ENCODE measurements at places on chromosomes 4 and X. TPM values are rescaled to one million over a fixed set of nuclear protein-coding genes. Genes with fewer than 3 reads are reported as not detected.

DNA sequence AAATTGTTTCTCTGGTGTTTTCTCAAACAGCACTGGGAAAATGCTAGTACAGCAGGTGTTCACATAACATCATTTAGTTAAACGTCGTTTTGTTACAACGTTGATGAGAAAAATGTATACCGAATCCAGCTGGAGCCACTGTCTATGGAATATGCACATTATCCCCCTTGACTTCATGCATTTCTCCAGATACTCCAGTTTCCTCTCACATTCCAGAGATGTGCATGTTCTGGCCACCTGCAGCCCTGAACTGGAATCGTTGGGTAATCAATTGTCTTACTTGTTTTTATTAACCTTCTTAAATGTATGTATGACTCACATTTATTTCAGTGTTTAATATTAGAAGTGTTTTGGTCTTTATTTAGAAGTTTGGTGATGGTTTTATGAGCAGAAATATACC is 18.4 kb upstream of the ODAM start:
- no peak for DNase-seq

GRCh38 chrX:23776363-23776762 is 6.6 kb upstream of the SAT1 start:
- no peak for DNase-seq

GRCh38 chr4:152236519-152237056 is 299.3 kb downstream of the FBXW7 start:
- no peak for DNase-seq

Gene ZNF157
- 0.49 TPM for total RNA-seq

- DNase-seq = no peak
These were observed 444.2 kb downstream of the GRIA2 start for GRCh38 chr4:157664726-157665125.

DNA sequence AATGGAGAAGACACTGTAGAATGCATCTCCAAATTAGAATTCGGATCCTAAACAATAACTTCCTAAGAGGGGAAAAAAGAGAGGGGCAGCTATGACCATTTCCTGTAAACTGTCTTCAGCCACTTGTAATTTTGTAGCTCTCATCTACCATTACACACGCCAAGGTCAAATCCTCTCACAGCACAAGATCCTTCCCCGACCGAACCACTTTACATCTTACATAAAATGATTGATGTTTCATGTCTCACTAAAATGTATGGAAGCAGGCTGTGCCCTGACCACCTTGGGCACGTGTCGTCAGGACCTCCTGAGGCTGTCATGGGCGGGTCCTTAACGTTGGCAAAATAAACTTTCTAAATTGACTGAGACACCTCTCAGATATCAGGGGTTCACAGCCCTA is 24.1 kb upstream of the PBDC1 start:
- DNase-seq = peak; percentile 7

Gene CT47C1
- not detected for total RNA-seq

Gene FGFBP1
- 17.6 TPM for total RNA-seq

DNA sequence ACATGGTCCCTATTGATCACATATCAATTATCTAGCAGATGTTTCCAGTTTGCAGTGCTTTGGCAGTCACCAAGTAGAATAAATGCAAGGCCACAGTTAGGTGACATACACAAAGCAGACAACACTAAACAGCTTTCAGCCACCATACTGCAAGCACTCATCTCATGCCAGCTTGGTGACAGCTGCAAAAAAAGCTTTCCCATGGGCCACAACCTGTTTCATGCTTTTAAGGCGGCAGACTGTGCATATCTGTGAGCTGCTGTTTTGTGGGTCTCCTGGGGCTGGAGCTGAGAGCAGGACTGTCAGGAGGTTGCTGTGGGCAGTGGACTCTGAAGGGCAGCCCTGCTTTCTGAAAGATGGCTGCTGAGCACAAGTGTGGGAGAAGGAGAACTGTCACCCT is 82.6 kb downstream of the FHDC1 start:
- no peak for DNase-seq

Gene MXRA5
- total RNA-seq = 30.7 TPM

Gene GRIA3
- total RNA-seq = 7.3 TPM

DNA sequence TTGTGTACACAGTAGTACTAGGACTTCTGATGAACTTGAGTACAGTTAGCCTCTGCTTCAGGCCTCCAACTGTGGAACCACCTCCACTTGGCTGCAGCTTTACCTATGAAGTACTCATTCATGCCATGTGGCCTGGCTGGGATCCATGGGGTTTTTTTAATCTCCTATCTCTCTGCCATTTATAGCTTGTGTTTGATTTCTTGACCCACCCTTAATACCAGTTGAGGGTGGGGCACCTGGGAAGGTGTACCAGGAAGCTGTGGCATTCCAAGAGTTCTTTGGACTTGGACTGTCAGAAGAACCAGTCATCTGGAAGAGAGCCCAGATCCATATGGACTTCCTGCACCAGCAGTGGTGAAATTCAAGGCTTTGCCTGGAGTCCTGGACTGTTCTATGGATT is 230.1 kb downstream of the SHROOM3 start:
- DNase-seq = no peak

GRCh38 chr4:183186813-183187212 is 87.8 kb downstream of the WWC2 start:
- DNase-seq = no peak

Gene AMTN
- total RNA-seq = 0.30 TPM

DNA sequence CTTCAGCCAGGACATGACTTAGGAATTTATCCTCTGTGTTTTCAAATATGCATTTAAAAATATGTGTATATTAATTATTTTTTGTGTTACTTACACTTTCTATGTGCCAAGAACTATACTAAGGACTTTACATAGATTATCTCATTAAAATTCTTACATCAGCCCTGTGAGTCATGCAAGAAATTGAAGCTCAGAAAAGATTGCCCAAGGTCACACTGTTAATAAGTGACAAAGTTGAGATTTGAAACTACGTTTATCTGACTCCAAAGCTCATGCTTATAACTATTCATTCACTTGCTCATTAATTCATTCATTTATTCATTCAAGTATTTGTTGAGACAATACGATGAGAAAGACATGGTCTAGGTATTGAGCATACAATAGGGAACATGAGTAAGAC is 62.9 kb upstream of the CHRDL1 start:
- DNase-seq = no peak

Gene USP17L18
- total RNA-seq = not detected

Gene CCDC149
- 11.4 TPM for total RNA-seq

Gene PSMD10
- 47.9 TPM for total RNA-seq

- no peak for DNase-seq
These were observed 423 bp downstream of the HEPH start for GRCh38 chrX:66164470-66164869.

- DNase-seq = no peak
These were observed 268.6 kb upstream of the IGFBP7 start for GRCh38 chr4:57378766-57379165.

DNA sequence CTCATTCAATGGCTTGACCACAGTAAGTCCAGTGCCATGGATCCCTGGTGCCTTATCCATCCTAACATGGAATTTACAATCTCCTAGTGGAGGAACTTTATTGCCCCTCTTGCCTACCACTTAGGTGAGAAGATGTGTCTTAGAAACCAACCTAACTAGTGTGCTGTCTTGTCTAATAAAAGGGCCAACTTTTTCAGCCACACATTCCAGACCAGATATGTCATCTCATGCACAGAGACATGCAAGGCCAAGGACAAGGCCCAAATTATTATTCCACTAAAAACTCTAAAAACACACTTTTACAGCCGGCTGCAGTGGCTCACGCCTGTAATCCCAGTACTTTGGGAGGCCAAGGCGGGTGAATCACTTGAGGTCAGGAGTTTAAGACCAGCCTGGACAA is 10.6 kb upstream of the PRDX4 start:
- DNase-seq = no peak

Gene SLC34A2
- total RNA-seq = 1.1 TPM

GRCh38 chr4:82704156-82704555 is 94.4 kb downstream of the SCD5 start:
- no peak for DNase-seq

DNA sequence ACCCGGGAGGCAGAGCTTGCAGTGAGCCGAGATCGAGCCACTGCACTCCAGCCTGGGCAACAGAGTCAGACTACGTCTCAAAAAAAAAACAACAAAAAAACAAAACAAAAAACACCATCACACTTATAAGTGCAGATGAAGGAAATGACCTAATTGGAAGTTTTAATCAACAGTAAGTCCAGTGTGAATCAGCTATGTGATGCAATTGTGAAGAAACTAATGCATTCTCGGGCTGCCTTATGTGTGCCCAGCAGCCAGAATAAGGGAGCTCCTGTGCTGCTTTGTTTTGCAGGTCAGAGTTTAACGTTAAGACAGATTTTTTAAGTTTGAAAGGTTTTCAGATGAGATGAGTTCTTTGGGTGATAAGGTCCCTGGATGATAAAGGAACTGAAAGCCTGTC is 10.8 kb downstream of the DAPP1 start:
- DNase-seq = no peak

GRCh38 chr4:2261110-2261852 is 628 bp downstream of the MXD4 start:
- no peak for DNase-seq

Gene SSX4
- total RNA-seq = not detected

GRCh38 chr4:151858356-151858755 is 97.5 kb upstream of the GATB start:
- no peak for DNase-seq

Measured in skin of body (tissue), 3 donors.